CD4-positive, alpha-beta T cell treated with Interleukin-1 beta for 1 hour (primary cell): ENCODE measurements at places on chromosomes 1 and 21.

- no peak for DNase-seq
These were observed 14.9 kb downstream of the PRDM2 start for GRCh38 chr1:13714851-13715250.

GRCh38 chr1:47508702-47509431, 71.0 kb downstream of the FOXD2 start:
- no peak for DNase-seq

DNA sequence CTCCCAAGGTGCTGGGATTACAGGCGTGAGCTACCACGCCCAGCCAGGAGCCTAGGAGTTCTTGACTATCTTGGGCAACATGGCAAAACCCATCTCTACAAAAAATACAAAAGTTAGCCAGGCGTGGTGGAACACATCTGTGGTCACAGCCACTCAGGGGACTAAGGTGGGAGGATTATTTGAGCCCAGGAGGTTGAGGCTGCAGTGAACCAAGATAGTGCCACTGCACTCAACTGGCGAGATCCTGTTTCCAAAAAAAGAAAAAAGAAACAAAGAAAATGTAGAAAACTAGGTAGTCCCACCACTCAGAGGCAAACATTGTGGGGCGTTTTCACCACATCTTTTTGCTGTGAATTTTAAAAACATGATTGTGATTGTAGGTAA, 141.3 kb downstream of the ZZZ3 start:
- DNase-seq: no peak

- no peak for DNase-seq
These were observed 119.8 kb downstream of the OSBPL9 start for GRCh38 chr1:51736702-51737101.

DNA sequence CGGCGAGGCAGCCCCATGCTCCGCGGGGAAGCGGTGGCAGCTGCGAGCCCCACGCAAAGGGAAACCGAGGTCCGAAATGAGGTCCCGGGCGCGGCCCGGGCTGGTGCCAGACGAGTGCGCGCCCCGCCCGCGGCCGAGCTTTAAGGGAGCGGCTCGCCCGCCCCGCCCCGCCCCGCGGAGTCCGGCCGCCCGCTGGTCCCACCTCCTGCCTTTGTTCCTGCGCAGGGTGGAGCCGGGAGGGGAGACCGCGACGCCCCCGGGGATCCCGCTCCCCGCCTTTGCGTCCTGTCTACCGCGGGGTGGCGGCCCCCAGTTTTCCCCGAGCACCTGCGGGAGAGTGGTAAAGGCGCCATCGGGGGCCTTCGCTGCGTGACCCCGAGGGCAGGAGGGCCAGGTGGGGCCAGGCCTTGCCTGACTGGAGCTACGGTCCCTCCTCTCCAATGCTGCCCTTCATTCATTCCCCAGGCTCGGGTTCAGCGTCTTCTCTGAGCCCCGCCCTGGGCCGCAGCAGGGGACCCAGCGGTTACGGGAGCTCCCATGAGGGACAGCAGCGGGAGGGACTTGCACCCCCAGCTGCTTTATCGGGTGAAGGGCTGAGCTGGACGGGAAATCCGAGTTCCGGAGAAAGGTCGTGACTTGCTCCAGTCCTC, at the start of gene HES2:
Gene HES2 (minus strand): TSS at position 116 of the 650 bp plus-strand sequence. CDS start 99 bp downstream, at position 17.
- no peak for DNase-seq

DNA sequence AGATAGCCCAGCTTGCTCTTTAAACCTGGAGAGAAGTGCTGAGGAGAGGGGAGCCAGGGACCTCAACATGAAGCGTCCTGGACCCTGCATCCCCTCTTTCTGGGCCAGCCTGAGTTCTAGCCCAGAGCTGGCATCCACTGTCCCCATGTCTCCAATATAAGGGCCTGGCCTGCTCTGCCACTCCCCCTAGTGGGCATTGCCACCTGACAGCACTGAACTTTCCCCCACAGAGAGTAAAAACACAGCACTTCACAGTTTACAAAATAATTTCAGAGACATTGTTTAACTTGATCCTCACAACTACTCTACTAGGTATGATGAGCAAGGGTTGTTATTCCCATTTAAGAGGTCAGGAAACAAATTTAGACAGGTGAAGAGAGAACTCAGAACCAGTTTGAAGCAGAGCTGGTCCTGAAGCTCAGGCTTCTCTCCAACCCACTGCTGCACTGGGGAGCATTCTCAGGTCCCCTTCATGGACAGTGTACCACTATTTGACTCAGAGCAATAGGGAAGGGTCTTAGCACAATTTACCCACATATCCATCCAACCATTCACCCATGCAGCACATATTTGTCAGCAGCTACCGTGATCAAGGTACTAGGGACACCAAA, 151.2 kb downstream of the DMRTA2 start:
- no peak for DNase-seq

- no peak for DNase-seq
These were observed 319.0 kb upstream of the SNX7 start for GRCh38 chr1:98342566-98342965.

DNA sequence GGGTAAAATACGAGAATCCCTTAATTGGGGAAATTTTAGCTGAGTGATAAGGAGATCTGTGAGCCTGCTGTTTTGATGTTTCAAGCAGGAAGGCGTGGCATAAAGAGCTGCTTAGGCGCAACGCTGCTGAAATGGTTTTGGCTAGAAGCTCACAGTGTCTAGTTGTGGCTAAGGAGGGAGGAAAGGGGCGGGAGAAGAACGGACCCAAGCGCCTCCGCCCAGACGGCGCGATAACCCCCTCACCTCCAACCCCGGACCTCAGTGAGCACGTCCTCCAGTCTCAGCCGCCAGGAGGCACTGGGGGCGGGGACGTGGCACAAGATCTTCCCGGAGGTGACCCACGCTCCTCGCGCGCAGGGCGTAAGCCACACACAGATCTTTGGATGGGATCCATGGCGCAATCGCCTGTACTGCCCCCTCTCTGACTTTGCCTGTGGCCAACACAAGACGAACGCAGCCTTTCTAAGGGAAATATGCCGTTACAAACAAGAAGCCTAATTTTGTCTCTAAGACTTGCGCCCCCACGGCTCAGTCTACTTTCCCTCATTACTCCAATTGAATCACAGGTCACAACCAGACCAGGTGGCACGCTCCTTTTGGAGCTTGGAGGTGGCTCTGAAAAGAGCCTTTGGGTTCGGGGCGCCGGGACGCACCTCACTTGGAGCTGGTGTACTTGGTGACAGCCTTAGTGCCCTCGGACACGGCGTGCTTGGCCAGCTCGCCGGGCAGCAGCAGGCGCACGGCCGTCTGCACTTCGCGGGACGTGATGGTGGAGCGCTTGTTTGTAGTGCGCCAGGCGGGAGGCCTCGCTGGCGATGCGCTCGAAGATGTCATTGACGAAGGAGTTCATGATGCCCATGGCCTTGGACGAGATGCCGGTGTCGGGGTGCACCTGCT, 23.4 kb upstream of the RNF187 start:
- DNase-seq: peak; percentile 51
